Ammon's horn (tissue), 1 donor: ENCODE measurements at places on chromosomes 3 and 15.

DNA sequence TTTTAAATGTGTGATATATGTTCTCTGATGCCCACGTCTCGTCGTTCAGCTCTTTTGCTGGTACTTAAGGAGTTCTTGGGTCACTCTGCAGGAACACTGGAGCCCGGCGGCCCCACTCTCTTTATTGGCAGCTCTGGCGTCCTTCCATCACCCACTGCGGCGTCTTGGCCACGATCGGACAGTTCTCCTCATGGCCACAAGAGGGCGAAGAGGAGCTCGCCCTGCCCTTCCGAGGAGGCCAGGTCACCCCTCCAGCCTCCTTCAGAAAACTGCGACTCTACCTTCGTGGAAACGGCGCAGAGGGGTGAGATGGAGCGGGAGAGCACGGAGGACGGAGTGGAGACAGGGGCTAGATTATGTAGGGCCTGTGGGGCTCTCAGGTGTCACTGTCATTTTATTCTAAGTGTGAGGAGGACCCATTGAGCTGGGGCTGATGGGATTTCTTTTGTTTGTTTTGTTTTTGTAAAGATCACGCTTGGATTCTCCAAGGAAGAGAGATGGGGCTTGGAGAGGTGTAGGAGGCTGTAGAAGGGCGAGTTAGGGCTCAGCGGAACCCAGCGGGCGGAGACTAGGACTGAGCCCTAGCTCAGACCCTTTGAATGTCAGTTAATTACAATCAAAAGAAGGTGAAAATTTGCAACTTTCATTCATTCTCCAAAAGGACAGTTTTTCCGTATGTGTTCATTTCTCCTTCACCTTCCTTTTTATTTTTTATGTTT, 28.0 kb upstream of the GABRA5 start:
- no peak for DNase-seq

- DNase-seq = no peak
These were observed 1298.6 kb downstream of the SI start for GRCh38 chr3:163779396-163780344.

- no peak for DNase-seq
These were observed 27.6 kb upstream of the NRROS start for GRCh38 chr3:196611761-196612483.

GRCh38 chr3:154294016-154294415, 30.3 kb downstream of the DHX36 start:
- DNase-seq = no peak

- DNase-seq = no peak
These were observed 41.8 kb downstream of the AQR start for GRCh38 chr15:34927726-34928125.

GRCh38 chr3:118476885-118477618, 557.6 kb downstream of the IGSF11 start:
- DNase-seq = no peak

GRCh38 chr3:140128217-140128616, 193.2 kb downstream of the CLSTN2 start:
- no peak for DNase-seq

DNA sequence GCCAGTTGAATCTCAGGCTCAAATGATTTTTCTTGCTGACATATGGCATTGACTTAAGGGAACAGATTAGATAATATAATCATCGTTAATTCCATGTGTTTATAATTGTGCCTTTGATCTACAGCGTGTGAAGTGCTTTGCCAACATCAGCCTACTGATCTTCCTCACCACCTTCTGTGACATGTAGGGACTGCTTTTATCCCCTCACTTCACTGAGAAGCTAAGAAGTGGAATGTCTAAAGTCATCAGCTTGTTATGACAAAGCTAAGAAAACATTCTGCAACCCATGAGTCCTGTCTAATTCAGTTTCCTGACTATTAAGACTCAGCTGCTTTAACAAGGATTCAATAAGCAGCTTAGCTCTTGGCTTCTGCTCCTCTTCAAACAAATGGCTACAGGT, 106.0 kb downstream of the MYH15 start:
- DNase-seq = no peak

GRCh38 chr3:101069901-101070798, 76.9 kb upstream of the ABI3BP start:
- DNase-seq = no peak

- DNase-seq = peak; percentile 5
These were observed 145.1 kb downstream of the TP63 start for GRCh38 chr3:189776149-189776824.

DNA sequence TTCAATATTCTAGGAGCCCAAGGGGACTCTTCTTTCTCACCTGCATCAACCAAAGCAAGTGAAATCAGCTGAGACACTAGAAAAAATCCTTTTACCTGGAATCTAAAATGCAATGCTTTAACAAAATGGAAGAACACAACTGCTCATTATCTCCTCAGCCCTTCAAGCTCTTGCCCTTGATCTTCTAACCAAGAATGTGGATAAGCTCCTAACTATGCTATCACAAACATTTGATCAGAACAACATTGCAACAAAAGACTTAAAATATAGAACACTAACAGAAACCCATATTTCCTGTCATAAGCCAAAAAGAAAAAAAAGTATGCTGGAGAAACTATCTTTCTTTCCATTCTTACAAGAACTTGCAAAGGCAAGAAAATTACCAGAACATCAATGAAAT, 12.6 kb downstream of the RBM15B start:
- DNase-seq = no peak

- DNase-seq = no peak
These were observed 468.5 kb upstream of the KCNMB2 start for GRCh38 chr3:178067721-178068120.

DNA sequence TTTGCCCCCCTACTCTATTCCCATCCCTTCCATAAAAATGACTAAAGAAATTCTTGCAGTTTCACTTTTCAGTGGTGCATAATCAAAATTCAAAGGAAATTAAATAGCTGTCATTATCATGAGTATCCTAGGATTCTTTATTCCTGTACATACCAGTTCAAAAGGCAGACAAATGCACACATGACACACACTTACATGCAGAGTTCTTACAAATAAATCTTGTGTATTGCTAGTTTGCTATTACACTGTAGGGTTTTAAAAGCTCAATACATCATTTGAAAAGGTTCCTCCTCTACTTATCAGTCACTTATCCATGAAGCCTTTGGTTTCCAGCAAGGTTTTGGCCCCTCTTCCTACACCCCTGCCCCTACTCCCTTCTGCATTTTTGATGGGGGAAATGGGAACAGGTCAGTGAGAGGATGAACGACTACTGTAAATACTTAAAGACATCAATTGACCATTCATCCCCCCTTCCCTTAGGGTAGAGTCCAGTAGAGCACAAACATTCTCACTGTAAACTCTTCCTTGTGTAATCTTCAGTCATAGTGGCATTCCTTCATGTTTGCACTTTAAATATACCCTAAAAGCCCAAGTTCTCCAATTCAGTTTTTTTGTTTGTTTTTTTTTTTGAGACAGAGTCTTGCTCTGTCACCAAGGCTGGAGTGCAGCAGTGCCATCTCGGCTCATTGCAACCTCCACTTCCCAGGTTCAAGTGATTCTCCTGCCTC, 92.6 kb downstream of the SUCLG2 start:
- no peak for DNase-seq

DNA sequence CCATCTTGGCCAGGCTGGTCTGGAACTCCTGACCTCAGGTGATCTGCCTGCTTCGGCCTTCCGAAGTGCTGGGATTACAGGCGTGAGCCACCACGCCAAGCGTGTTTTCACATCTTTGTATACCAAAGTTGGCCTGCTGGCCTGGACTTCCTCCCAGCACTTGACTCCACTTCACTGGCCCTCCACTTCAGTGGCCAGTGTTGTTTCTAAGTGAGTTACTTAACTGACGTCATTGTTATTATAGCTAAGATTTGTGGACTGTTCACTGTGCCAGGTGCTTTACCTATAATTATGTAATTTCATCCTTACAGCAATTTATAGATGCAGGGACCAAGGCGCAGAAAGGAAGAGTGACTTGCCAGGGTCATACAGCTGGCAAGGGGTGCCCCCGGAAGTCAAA, 52.0 kb downstream of the HRH1 start:
- DNase-seq = no peak

- no peak for DNase-seq
These were observed 75.7 kb downstream of the SMAD6 start for GRCh38 chr15:66777596-66778313.

DNA sequence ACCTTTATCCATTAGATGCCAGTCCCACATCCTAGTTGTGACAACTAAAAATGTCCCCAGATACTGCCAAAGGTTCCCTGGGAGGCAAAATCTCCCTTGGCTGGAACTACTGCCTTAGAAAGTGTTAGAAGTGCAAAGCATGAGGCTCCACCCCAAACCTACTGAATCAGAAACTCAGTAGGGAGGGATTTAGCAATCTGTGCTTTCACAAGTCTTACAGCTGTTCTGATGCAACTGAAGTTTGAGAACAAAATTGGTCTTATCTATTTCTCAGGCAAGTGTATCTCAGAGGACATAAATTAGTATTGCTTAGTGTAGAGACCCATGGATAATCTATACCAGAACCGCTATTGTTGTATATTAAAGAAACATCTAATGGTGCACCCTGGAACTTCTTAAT, 70.2 kb downstream of the CLDN1 start:
- DNase-seq = no peak

DNA sequence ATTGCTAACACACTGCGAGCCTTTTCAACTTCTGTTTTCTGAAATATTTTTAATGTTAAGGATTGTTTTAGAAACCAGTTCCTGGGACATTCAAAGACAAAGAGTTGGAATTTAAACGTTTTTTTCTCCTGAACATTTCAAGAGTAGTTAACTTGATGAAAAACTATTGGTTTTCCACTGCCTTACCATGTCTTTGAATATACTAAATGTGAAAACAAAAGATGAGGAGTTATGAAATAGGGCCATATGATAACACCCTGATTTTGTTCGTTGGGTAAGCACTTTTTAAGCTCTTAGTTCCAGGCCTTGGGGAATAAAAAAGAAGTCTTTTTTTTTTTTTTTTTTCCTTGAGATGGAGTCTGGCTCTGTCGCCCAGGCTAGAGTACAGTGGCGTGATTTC, 2.8 kb downstream of the DIS3L start:
- no peak for DNase-seq

GRCh38 chr3:122356402-122356801, 26.6 kb downstream of the MIX23 start:
- peak; percentile 15 for DNase-seq

DNA sequence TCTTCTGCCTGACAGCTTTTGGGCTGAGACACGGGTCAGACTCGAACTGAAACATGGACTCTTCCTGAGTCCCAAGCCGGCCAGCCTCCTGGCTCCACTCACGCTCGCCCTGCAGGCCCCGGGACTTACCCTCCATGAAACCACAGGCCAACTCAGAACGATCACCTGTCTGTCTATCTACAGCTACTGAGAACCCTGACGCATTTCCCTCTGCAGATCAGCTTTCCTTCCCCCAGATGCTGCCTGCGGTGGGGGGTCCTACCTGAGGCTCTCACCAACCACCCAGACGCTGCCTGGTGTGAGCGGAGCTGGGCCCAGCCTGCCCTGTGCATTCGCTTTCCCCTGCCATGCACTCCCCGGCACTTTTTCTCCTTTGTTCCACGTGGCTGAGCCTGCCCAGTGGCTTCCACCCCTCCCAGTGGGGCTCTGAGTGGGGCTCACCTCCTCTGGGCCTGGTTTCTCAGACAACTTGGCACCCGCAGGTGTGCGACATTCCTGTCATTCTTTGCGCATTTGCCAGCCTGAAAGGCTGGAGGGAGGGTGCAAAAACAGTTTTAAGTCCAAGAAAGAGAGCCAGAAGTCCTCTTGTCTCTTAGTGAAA, 60.2 kb downstream of the PLXNA1 start:
- DNase-seq = no peak

- DNase-seq = no peak
These were observed 21.8 kb upstream of the EDEM1 start for GRCh38 chr3:5165698-5166097.

- no peak for DNase-seq
These were observed 6.9 kb upstream of the TBC1D2B start for GRCh38 chr15:78084449-78084750.

- DNase-seq = no peak
These were observed 391.4 kb downstream of the LRTM1 start for GRCh38 chr3:54536450-54536849.

DNA sequence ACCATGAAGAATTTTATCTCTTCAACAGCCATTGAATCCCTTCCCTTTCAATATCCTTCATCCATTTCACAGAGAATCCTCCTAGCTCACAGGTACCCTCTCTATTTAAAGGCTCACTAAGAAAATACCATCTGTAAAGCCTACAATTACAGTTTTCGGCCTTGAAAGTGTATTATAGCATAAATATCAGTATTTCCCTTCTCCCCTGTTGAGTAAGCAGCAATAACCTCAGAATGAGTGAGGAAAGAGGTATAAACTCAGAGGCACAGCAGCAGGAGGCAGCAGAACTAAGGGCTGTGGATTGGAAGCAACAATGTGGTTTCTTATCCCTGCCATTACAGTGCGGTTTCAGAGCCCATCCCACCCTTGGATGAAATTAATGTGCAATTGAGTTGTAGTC, 360.6 kb upstream of the ATP10A start:
- no peak for DNase-seq

DNA sequence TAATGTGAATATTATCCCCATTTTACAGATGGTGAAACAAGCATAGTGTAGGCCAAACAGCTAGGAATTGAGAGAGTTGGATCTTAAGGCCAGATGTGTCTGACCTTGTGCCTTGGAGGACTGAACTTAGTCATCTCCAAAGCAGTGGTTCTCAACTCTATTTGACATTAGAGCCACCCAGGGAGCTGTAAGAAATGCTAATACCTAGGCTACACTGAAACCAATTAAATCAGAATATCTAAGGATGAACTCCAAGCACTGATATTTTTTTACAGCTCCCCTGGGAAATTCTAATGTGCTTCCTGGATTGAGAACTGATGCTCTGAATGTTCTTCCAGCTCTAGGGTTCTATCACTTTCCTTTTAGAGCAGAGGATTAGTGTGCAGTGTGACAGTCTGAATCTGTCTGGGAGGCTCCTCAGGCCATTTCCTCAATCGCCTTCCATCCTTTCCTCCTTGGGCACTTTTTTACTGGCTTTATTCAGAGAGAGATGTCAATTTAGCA, 32.3 kb downstream of the POLR2M start:
- DNase-seq = no peak

- DNase-seq = peak; percentile 9
These were observed 37.1 kb upstream of the SLC4A7 start for GRCh38 chr3:27521179-27521871.
